AG09309 (cell line): ENCODE measurements at places on chromosomes 4 and X.
A peak's percentile ranks its signal among the peaks of the same experiment; 100 is the strongest.

- no peak for DNase-seq
These were observed 15.2 kb downstream of the ETDC start for GRCh38 chrX:135324463-135324862.

GRCh38 chr4:108355186-108355901, 186.6 kb upstream of the LEF1 start:
- DNase-seq, result no peak

DNA sequence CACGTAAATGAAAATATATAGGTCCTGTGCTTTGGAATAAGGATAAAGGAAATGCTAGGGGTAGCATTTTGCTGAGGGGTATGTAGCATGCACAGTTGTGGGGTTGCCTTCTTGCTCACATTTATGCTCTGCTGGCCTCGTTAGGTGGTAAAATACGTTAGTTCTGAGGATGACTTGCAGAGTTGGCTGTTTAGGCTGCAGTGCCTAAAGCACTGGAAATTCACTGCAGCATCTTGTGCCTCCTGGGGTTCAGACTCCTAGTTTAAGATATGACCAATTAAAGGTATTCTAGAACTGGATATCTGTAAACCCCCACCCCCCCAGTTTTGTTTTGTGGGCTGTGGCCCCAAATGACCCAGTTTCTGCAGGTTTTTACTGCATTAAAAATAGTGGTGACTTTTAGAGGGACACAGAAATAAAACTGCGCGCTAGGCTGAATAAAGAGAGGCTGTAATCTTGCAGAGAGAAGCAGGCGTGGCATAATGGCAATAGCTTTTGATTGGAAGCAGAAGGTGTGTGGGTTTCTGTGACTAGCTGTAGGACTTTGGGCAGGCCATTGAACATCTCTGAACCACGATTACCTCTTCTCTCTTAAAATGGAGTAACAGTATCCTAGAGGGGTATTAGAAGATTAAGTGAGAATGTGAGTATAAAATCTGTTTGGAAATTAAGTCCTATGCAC, 79.3 kb downstream of the REPS2 start:
- DNase-seq, result no peak

DNA sequence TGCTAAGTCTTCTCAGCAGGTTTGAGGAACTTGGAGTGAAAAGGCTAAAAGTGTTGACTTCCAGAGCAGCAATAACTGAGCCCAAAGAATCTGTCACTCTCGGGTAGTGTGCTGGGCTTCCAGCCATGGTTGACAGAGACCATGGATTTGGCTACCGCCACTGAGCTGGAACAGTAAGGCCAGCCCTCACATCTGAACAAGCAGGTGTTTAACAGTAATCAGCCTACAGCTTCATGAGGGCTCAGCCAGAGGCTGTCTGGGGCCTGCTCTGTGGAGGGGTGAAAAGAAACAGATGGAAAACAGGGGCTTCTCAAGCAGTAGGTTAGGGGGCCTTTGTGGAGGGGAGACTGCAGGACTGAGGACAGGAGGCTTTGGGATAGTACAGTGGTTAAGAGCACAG, 14.9 kb downstream of the RASL11B start:
- no peak for DNase-seq

GRCh38 chr4:26459054-26459755, 31.1 kb downstream of the CCKAR start:
- peak; percentile 67 for DNase-seq

GRCh38 chr4:117868201-117868600, 166.1 kb upstream of the NDST3 start:
- no peak for DNase-seq

GRCh38 chrX:8868070-8868773, 67.0 kb upstream of the FAM9A start:
- DNase-seq, result peak; percentile 54

- DNase-seq, result no peak
These were observed 69.6 kb downstream of the WNK3 start for GRCh38 chrX:54288277-54288676.

DNA sequence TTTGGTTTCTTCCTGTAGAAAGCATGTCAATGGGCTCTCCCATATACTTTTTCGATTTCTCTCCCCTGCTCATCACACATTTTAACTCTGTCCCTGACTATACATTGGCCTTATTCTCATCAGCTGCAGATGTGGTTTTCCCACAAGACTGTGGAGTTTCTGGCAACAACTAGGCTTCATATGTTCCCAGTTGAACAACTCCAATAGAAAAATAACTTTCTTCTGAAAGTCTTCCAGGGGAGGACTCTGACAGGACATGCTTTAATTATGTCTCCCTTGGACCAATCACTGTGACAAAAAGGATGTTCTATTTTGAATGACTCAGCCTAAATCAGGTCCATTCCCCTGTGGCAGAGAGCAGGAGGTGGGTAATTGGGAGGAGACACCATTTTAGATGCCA, 28.1 kb downstream of the SPANXC start:
- no peak for DNase-seq

GRCh38 chrX:136209751-136210150, 41.4 kb downstream of the MAP7D3 start:
- no peak for DNase-seq

GRCh38 chr4:108141213-108141950, 27.4 kb downstream of the LEF1 start:
- DNase-seq, result no peak

DNA sequence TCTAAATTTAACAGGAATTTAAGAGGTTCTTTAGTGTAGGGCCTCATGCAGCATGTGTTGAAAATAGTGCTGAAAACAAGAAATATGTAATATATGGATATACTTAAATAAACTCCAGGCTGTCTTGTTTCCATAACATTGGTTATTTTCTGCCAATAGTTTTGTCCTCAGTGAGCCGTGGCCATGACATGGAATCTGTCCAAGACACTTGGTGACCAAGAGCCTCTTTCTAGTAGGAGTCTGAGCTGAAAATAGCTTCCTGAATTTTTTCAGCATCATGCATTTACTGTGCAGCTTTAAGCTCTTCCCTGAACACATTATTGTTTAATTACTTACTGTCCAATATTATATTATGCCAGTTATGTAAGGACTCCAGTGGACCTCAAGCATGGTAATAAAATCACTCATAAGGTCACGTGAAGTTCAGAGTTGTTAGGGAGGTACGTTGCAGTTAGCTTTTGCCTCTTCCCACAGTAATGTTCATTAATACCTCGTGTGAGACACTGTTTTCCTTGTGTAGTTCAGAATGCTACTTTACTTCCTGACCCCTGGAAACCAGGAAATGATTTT, 488.2 kb downstream of the GRID2 start:
- DNase-seq, result no peak

DNA sequence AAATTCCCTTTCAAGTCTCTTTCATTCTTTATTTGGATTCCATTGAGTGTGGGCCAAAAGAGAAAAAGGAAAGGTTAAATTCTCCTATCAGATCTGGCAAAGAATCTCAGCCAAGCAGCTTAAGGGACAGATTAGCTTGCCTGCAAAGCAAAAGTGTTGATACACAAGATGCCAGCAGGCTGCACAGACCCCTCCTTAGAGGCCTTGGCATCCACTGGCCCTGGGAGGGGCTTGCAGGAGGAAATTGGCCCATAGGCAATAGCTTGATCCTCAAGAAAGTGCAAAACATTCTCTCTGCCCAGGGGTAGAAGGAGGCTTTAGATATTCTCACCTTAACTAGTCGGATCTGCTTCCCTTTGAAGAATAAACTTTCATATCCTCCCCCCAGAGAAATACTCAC, 300.4 kb upstream of the CPEB2 start:
- DNase-seq, result no peak

DNA sequence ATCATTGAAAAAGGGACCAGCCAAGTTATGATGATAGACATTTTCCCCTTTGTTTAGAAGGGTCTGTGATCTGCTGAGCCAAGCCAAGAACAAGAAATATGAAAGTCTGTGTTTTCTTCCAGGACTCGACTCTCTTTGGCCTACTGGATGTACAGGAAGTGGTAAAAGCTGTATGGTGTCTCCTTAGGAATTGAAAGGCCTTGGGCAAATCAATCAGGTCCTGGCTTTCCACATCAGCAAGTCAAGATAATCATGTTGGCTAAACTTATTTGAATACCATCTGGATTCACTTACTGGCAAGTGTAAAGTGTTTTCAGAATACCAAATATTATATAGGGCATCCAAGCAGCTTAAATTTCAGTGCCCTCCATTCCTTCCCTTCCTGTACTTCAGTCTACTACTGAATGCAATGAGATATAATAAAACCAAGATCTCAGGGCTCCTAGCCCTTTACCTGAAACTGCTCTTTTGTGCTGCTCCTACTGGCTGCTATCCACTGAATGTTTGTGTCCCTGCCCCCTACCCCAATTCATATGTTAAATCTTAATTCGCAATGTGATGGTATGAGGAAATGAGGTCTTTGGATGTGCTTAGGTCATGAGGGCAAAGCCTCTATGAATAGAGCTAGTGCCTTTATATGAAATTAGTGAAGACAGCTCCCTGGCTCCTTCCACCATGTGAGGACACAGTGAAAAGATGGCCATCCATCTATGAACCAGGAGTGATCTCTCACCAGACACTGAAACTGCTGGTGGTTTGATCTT, 578.0 kb downstream of the SPRY1 start:
- DNase-seq, result no peak

DNA sequence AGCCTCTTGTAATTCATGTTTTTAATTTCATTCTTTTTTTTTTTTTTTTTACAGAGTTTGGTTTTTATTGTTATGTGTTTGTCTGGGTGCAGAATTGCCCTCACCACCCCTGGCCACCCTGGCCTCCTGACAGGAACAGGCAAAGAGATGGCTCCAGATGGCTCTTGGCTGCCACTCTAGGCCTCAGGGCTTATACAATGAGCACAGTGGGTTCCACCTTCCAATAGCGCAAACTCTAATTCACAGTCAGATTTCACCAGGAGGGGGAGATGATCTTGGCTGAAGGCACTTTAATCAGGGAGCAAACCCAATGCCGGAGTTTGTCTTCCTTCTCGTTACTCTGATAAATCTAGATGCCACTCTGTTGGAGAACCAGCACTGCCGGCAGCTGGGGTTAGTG, 24.8 kb downstream of the CPE start:
- no peak for DNase-seq

DNA sequence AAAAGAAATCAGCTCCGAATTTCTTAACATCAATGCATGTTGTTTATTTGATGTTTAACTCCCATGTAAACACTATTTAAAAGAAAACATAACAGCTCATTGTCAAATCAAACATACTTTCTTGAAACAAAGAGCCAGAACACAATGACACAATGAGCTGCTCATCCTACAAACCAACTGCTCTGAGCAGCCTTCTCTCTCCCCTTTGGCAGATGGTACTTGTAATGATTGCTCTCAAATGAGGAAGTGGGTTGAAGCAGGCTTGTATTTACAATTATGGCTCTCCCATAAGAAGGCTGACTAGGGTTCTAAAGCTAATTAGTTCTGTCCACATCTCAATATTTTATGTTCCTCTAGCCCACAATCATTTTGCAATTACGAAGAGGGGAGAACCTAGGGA, 637.8 kb upstream of the ADGRL3 start:
- no peak for DNase-seq

DNA sequence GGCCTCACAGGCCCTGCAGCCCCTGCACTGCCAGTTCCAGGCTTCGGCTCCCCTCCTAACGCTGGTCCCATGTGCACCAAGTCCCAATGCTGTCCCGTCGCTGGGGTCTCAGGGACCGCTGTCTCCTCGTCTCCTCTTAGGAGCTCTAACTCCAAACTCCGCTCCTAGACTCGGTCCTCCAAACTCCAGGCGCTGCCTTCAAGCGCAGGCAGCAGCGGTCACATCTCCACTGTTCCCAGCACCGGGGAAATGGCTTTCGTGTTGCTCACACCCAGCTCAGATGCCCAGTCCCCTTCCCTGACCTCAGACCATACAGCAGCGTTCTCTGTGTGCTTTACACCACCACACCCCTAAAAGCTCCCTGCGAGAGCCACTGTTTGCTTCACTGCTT, 19.6 kb upstream of the HMX1 start:
- no peak for DNase-seq

GRCh38 chr4:67624939-67625338, 66.4 kb downstream of the STAP1 start:
- DNase-seq, result no peak

GRCh38 chr4:43351970-43352806, 459.7 kb downstream of the GRXCR1 start:
- DNase-seq, result no peak

GRCh38 chrX:108245462-108245861, 153.9 kb downstream of the ATG4A start:
- DNase-seq, result no peak

DNA sequence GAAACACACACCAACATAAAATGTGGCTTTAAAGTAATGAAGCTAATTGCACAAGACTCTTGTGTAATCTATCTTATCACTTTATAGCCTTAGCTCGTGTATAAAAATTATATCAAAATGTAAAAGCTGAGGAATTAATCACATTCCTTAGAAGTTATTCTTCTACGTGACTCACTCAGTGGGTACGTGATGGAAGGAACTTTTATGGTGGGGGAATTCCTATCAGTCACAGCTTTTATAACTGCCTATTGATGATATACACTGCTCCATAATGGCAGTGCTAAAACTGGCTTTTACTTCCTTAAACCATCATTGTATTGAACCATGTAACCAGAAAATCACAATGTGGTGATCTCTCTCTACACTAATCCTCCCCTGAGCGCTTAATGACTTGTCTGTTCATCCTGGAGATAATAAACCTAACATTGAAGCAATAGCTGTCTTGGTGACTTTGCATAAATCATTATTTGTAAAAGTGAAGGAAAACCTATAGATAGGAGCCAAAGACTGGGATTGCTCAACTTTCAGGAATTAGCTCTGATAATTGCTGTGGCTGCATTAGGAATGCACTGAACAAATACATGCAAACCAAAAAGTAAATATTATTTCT, 276.7 kb downstream of the GBA3 start:
- DNase-seq, result peak; percentile 27

DNA sequence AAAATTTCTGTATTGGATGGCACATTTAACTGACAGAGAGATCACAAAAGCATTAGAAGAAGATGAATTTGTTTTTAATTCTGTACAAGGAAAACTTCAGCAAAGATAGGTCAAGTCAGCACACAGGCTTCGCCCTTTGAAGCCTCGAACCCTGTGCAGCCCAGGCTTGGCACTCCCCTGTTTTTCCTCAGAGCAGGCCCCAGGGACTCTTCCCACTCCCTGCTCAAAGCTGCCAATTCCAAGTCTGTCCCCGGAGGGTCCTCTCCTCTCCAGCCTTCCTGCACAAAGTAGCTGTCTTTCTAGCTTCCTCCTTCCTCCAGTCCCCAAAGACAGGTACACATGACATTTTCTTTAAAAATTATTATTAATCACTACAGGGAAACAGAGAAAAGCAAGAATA, 466.3 kb downstream of the PPARGC1A start:
- no peak for DNase-seq

GRCh38 chr4:149296503-149296902, 519.1 kb downstream of the IQCM start:
- no peak for DNase-seq

- no peak for DNase-seq
These were observed 1.2 kb upstream of the N4BP2 start for GRCh38 chr4:40055511-40055862.

DNA sequence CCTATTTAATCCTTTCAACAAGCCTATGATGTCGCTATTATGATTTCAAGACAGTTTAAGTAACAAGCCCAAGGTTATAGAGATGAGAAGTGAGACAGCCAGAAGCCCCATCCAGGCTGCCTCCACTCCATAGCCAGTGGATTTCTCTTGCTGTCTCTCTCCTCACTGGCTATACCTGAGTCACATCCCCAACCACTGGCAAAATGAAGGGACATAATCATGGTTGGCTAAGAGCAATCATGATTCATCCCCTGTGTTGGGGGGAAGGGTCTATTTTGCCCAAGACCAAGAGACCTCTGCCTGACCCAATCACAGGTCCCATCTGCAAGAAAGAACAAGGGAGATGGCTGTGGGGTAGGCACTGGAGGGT, 334.9 kb upstream of the GATB start:
- DNase-seq, result no peak
